ENCODE measurements at places on chromosomes 7 and 10.

DNA sequence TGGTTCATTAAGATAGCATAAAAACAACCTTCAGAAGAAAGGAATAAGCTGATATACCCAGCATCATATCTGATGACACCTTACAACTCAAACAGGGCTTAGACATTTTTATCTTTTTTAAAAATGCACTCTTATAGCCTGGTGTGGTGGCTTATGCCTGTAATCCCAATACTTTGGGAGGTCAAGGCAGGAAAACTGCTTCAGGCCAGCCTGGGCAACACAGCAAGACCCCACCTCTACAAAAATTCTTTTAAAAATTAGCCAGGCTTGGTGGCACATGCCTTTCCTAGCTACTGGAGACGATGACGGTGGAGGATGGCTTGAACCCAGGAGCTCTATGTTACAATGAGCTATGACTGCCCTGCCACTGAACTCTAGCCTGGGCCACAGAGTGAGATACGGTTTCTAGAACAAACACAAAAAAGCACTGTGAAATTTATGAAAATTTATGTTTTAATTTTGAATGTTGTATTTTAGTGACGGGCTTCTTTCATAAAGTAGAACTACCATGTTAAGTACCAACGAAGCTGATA is 12.3 kb upstream of the KMT2E start:
- DNase-seq, result no peak

DNA sequence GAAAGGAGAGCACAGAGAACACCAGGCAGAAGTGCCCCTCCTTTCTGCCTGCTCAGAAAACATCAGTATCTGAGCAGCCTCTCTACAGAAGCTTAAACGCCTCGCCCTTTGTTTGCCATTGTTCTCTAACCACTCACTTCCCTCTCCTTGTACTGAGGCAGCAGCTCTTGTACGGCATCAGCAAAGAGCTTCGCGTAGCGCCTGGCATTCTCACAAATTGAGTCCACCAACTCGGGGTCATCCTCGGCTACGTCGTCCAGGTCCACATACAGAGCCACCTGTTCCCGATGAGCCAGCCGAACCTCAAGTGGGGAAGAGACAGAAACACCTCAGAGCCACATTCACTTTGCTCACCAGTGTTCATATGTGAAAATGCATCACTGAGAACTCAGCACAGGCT is 1.7 kb downstream of the MCM7 start:
- DNase-seq, result no peak

- DNase-seq, result no peak
These were observed 269.8 kb upstream of the HGF start for GRCh38 chr7:82039621-82040020.

- DNase-seq, result no peak
These were observed 18.3 kb downstream of the LEP start for GRCh38 chr7:128259131-128260061.

DNA sequence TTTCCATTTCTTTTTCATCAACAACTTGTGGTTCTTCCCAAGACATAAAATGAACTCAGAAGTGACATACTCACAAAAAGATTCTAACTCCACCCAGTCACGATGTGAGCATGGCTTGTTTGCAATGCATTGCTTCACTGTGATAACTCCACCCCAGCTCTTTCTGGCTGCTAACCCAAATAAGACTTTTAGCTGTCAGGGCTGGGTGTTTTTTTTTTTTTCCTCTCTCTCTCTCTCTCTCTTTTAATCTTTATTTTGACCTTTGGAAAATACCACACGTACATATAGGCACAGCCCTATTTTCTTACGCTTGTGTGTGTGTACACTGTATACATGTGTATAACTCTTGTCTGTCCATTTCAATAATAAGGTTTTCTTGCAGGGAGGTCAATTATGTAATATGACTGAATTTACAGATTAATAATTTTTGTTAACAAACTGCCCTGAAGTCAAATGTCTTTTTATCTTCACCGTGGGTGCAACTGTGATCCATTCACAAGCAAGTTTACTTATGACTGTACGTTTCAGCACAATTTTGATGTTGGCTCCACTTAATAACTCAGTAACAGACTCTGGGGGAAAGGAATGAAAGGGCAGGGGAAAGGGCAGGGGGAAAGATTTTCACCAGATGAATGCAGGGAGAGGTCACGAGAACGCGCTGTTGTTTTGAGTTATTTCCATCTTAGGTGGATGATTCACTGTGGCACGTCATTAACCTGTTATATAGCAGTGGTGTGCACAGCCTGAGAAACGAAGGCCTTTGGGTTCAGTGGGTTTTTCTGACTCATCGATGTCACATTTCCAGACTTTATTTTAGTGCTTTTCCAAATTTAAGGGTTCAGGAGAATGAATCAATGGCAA is 49.1 kb downstream of the APBB1IP start:
- DNase-seq, result no peak

DNA sequence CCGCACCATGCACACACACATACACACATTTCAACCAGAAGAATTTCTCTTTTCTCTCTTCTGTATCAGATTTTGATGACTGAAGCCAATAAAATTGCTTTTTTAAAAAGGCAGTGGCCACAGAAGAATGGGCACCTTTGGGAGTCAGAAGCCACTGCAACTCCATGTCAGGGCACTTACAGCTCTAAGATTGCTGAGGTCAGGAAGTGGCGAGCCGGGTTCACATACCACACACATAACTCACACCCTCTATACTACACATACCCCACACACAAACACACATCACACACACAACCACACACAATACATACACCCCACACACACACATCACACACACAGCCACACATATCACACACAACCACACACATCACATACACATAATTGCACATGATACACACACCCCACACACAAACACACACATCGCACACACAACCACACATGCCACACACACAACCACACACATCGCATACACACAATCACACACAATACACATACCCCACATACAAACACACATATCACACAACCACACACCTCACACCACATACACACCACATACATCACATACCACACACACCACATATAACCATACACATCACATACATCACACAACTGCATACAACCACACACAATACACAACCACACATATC is 31.2 kb downstream of the GPRIN2 start:
- no peak for DNase-seq

- DNase-seq, result no peak
These were observed 111.6 kb downstream of the NKX6-2 start for GRCh38 chr10:132674311-132674710.

- DNase-seq, result no peak
These were observed 45.3 kb upstream of the RAPGEF5 start for GRCh38 chr7:22402250-22402649.

GRCh38 chr7:158537516-158537882 is 50.1 kb downstream of the PTPRN2 start:
- DNase-seq, result no peak

DNA sequence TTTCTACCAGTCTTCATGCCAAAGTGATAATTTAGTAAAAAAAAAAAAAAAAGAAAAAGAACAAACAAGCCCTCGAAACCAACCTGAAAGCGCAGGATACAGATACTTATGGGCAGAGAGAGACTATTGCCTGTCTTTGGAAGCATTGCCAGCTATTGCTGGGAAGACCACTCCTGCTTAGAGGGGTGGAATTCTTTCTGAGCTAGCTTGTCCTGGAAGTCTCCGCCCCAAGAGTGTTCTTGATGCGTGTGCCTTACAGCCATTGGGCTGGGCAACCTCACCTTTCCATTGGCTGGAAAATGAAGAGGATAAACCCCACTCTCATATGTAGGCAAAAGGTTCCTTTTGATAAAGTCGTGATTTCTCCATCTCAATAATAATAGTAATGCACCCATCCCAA is 19.9 kb upstream of the INSYN2A start:
- DNase-seq, result no peak

- DNase-seq, result no peak
These were observed 36.7 kb upstream of the UBE2H start for GRCh38 chr7:129989466-129989865.

DNA sequence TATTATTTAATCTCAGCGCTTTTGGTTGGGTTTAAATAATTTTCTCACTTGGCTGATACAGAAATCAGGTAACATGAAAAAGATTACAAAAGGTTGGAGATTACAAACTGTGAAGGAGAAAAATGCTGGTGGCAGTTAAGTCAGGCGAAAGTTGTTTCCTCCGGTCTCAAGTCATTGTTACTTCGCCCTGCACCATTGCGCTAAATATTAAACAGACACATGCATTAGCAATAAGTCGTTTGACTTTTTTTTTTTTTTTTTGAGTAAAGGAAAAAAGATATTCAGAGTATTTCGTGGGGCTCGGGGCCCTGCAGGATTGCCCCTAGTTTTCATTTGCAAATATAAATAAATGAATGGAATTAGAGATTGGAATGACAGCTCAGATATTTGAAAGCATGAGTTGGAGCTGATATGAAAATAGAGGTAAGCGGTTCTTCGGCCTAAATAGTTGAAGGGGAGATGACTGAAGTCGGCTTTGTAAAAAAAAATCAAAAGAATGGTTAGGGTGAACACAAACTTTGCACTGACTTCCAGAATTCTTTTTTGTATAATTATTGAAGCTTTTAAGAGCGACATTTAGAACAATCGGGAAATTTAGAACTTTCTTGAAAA is 914 bp downstream of the SDHAF3 start:
- no peak for DNase-seq

GRCh38 chr10:20709708-20710107 is 187.4 kb downstream of the NEBL start:
- no peak for DNase-seq

GRCh38 chr7:149085866-149086265 is 4.7 kb downstream of the ZNF786 start:
- no peak for DNase-seq

DNA sequence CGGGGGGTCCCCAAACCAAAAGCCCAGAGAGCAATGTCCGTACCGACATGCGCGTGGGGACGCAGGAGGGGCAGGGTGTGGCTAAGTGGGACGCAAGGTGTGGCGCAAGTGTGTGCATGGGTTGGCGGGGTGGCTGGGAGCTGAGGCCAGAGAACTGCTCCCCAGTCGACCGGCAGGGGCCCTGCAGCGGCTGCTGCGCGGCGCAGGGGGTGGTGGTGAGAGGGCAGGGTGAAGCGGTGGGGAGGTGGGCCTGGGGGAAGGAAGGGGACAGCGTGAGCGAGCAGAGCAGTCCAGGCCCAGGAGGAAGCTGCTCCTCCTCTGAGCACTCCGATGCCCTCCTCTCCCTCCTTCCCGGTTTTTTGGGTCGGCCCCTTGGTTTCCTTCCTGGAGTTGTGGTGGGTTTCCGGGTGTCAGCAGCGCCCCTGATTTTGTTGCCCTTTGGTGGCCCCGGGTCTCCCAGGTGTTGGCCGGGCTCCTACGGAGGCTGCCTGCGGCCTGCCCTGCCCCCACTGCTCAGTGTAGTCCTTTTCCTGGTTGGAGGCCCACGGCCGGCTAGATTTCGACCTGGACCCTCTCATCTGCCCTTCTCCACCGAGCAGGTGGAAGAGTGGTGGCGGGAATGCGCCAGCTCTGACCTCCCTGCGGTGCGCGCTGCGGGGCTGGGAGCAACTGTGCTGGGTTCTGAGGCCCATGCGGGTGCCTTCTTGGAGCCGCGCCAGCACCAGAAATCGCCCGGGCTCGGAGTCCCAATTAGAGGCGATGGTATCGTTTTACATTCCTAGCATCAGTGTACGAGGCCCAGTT is 40.5 kb upstream of the COMTD1 start:
- DNase-seq, result no peak

DNA sequence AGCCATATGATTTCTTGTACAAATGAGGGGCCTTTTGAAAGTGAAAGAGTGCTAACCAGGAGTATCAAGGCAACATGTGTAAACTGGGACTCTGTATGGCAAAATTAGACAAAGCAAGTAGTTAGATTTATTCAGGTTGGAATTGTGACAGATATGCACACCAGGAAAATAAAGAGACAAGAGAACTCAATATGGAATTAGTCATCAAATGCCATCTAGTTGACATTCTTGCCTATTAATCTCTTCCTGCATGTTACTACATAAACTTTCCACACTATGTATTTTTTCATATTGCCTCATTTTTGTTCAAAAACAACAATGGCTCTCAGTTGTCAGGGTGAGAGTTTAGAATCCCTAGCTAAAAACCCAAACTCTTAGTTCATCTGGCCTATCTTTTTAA is 799.0 kb downstream of the NRG3 start:
- DNase-seq, result no peak

- DNase-seq, result no peak
These were observed 595.0 kb downstream of the ARL4A start for GRCh38 chr7:13282377-13282980.

GRCh38 chr7:92932450-92932849 is 96.1 kb upstream of the CDK6 start:
- no peak for DNase-seq

GRCh38 chr10:115974351-115974750 is 298.7 kb downstream of the GFRA1 start:
- no peak for DNase-seq

GRCh38 chr10:132977076-132977475 is 34.7 kb upstream of the CFAP46 start:
- no peak for DNase-seq

DNA sequence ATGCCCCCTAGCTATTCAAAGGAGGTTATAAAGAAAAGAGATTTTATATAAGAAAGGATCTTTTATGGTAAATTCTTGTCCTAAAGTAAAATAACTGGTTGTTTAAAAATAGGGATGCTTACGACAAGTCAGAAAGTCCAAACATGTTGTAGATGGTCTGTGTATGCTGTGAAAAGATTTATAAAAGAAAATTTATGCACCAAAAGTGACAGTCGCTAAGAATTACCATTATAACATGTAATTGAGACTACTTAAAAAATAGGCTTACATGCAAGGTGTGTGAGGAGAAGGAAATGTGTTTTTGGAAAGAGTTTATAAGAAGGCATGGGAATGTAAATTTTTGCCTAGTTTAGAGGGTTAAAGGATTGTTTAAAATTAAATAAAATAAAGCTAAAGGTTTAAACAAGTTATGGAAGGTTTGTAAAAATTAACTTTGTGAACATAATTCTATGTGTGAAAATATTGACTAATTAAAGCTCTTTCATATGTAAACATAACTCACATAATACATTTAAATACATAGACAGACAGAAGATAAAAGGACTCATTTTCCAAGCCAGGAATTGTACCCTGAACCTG is 118.5 kb downstream of the LYZL1 start:
- DNase-seq, result no peak

- DNase-seq, result no peak
These were observed 20.0 kb downstream of the RBM17 start for GRCh38 chr10:6108631-6109443.

- no peak for DNase-seq
These were observed 82.7 kb downstream of the REEP3 start for GRCh38 chr10:63603709-63604445.

- no peak for DNase-seq
These were observed 137.9 kb downstream of the GRM8 start for GRCh38 chr7:127114742-127115265.

DNA sequence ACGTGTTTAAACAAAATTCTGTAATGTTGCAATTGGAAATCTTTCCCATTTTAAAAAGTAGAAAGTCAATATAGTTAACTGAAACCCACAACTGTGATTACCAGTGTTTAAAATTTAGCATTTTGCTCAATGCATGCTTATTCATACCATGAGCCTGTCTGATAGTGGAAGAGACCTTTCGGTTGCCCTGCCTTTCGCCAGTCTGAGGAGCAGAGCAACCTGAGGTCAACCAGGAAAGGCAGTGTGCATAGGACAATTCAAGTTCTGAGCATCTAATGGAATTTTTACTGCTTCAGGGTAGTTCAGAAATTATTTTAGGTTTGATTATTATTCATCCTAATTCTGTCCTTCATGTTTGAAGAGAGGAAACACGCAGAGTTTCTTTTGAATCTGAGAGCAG is 100.8 kb downstream of the CUBN start:
- no peak for DNase-seq

GRCh38 chr10:71053169-71053895 is 159.0 kb upstream of the UNC5B start:
- DNase-seq, result no peak

- peak; percentile 70 for DNase-seq
These were observed at the start of the genes MDH2 and STYXL1 for GRCh38 chr7:76047811-76048667. MDH2 (plus strand) TSS chr7:76048106; CDS start chr7:76048161, 55 bp downstream. STYXL1 (minus strand) TSS chr7:76048000; CDS start chr7:76030523, 17,477 bp downstream.

GRCh38 chr7:7164591-7164990 is 17.8 kb upstream of the C1GALT1 start:
- DNase-seq, result no peak
